Esophagus squamous epithelium (tissue), 5 donors: ENCODE measurements at places on chromosomes 2 and 18.

- no peak for DNase-seq
Measured at GRCh38 chr2:174764280-174765255, at the start of gene CHRNA1. Gene CHRNA1, minus strand, starts transcription at chr2:174764472. Its CDS starts 78 bp downstream, at chr2:174764394.

DNA sequence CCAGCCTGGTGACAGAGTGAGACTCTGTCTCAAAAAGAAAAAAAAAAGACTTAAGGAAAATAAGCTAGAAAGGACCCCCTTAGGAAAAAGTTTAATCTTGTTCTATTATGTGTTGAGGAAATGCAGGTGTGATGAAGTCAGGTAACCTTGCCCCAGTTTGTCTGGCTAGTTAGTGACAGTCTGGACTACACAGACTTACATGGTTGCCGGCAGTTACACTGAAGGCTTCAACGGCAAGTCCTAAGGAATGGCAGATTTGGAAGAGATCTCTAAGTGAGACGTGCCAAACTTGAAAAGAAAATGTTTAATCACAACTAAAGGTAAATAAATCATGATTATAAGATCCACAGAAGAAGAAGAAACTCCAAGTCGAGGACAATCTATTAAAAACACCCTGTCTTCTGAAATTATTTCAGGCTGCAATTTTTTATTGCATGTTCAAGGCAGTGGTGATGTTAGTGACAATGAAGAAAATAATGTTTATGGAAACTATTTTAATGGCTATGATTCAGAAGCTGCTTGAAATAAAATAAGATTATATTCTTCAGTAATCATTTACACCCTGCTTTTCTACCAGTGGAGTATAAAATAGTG lies 84.2 kb downstream of the TTC27 start:
- DNase-seq = no peak

GRCh38 chr2:23445450-23445868 lies 60.5 kb downstream of the KLHL29 start:
- DNase-seq = no peak

GRCh38 chr2:69298261-69298660 lies 88.8 kb downstream of the GFPT1 start:
- no peak for DNase-seq

DNA sequence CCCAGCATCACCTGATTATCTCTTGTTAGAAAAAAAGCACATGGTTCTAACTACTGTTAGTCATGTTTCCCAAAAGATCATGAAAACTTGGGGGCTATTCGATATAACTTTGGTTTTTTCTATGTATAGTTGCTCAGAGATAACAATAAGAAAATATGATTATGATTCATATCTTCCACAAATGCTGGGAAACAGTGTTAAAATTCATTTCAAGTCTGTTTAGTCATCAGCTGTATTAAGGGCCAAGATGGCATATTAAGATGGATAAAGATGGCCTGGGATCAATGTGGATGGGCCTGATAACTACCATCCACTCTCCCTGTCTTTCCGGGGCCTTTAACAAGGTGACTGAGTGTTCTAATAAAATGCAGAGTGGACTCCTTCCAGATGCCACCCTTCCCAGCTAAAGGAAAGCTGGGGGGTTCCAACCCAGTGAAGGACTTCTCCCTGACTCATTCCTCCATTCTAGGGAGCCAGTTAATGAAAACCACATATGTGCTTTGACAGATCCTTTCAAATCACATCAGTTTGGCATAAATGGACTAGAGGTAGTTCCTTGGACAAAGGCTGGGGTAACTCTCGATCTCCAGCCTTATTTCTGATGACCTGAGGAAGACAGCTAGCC lies 221.6 kb downstream of the VAPA start:
- no peak for DNase-seq

DNA sequence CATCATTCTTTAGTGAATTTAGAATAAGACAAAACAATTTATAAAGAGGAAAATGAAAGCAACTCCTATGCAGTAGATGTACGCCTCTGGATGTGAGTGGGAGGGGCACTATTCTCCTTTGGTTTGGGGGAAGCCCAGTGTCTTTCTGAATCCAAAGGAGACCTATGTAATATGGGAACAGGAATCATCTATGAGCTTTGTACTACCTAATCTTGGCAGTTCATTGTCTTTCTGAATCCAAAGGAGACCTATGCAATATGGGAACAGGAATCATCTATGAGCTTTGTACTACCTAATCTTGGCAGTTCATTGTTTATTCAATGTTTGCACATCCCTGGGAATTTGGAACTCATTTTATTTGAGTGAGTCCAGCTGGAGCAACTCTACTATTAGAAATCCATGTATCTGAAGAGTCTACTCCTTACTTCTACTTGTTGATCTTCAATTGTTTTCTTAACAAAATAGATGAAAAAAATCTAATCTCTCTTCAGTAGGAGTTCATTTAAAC lies 401.1 kb upstream of the LRATD1 start:
- DNase-seq = no peak

DNA sequence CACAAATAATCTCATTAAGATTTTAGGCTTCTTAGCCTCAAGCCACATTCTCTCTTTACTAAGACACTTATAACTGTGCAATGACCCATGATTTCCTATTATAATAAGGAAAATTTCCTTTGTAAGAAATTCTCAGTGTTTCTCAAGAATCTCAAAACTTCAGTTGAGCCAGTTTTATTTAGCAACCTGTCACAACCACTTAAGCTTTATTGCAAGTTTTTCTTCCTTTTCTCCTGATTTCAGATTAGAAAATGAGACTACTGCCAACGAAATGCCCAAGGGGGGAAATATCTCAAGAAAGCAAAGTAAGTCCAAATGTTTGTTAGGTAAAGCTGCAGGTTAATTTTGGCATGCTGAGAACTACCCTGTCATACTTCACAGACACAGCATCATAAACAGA lies 178.5 kb downstream of the THADA start:
- no peak for DNase-seq

DNA sequence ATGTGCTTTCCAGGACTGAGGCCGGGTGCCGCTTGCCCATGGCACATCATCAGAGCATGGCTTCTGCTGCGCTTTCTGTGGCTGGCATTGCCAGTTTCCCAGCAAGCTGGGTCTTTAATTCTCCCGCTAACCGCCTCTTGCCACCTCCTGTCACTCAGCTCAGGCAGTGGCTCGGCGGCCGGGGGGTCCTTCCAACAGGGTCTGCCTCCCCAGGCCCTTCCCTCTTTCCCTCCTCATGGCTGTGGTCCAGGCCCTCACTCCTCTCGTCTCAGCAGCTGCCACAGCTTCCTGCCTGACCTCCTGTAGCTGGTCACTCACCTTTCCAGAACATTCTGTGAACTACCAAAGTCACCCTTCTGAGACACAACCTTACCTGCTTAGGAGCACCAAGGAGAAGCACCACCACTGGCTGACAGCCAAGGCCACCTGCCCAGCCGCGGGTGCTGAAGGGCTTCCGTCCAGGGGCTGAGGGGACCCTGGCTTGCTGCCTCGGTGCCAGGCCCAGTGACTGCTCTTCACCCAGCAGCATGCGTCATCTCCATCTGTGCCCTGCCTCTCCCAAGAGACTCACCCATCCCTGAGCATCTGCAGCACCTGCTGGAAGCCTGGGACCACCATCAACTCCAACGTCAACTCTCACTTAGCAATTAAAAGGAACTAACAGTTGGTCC lies 22.6 kb downstream of the CHMP1B start:
- no peak for DNase-seq

GRCh38 chr2:69572641-69573040 lies 70.9 kb downstream of the AAK1 start:
- DNase-seq = no peak

DNA sequence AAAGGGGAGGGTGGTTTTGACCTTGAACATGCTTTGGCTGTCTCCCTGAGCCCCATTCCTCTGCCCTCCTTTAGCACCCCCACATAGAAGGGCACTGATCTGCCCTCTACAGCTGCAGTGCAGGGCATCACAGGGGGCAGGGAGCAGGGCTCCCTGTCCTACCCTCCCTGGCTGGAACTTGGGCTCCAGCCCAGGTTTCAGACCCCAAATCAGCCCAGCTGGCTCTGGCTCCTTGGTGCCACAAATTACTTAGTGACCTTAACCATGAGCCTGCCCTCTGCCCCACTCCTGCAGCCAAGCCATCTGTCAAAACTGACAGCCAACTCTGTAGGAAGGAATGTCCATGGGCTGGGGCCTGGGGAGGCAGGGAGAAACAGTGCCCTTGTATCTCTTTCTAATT lies 105.6 kb downstream of the MAPK4 start:
- DNase-seq = no peak

GRCh38 chr18:33128581-33128980 lies 311.9 kb downstream of the CCDC178 start:
- no peak for DNase-seq

GRCh38 chr2:222136106-222136630 lies 162.6 kb downstream of the PAX3 start:
- DNase-seq = no peak

- DNase-seq = no peak
Measured at GRCh38 chr2:235733761-235734160, 239.9 kb downstream of the AGAP1 start.

DNA sequence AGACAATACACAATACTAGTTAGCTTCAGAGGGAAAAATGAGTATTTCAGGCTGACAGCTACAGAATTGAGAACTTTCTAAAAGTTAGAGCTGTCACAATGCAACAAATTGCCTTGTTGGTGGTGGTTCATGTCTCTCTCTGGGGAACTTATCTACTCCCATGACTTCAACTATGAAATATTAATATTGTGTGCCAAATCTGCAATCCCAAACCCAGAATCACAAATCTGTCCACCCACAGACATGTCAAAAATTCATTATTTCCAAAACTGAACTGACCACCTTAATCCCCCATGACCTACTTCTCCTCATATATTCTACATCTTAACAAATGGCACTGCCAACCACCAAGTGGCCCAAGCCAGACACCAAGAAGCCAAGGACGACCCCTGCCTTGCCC lies 143.5 kb downstream of the TCF4 start:
- DNase-seq = no peak

GRCh38 chr2:227597036-227597435 lies 1.7 kb upstream of the SCYGR2 start:
- DNase-seq = no peak

- DNase-seq = no peak
Measured at GRCh38 chr18:55794288-55795052, 206.5 kb upstream of the TCF4 start.

DNA sequence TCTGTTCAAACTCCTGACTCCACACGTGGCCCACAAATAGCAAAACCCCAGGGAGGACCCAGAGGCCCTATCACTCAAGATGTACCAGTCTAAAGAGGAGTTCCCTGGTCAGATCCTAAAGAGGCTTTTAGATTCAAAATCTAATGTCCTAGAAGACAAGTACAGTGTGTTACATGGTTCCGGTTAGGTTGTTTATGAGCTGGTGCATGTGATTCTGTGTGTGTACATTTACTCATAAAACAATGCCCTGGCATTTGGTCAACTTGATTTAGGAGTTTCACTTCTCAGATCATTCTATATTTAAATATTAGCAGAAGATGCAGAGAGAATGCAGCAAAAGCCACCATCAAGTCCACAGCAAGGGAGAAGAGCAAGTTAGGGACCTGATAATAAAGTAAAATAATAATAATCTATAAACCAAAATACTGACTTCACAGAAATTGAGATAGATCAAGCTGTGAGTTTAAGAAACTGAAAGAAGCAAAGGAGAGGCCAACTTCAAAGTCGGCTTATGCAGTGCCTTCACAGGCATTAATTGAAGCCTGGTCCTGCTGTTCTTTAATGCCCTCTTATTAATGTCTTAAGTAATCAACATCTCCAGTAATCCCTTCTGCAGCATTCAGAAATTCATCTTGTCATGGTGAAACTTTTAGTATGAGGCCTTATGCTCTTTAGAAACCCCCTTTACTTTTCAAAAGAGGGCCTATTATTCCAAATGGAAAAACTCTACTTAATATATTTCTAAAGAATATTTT lies 4.2 kb upstream of the AP1S3 start:
- no peak for DNase-seq

DNA sequence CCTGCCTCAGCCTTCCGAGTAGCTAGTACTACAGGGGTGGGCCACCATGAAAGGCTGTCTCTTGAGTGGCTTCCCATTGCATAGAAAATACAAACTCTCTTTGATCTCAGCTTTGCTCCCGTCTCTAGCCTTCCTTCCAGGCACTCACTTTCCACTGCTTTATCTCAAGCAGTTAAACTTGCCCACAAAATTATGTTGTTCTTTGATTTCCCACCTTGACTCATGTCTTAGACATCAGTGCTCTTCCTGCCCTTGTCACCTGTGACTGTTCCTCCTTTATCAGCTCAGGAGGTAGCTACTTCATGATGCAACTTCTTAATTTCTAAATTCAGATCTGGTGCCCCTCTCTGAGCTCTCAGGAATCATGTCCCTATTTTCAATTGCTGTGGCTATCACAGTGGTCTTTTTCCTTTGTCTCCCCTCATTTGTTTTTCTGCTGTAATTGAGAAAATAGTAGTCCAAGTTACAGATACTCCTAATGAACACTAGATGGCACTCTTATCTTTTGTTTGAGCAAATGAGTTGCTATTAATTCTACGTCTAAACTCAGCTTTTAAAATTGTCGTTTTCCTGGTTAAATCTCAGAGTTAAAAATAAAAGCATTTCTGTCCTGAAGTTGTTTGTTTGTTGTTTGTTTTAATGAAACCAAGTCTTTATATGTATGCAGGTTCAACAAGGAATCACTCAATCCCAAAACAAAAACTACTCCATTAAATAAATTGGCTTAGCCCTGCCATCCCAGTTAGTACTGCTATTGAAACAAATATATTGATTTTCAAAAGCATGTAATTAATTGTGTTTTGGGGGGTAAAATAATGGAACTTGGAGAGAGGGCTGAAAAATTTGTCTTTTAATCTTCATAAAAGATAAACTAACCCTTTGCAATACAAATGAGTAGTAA lies 46.9 kb upstream of the GREB1L start:
- no peak for DNase-seq

DNA sequence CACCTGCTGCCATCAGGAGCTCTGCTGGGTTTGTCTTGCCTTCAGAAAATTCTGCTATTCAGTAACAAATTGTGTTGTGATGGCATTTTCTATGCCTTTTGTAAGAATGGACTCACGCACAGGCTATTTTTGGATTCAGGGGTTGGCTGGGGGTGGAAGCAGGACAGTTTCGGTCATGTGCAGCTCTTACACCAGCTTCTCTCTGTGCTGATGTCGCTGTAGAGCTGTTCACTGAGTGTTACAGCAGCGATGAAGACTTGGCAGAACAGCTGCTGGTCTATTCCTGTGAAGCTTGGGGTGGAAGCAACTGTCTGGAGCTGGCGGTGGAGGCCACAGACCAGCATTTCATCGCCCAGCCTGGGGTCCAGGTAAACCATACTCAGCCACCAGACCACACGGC lies 49.2 kb downstream of the TRPM8 start:
- no peak for DNase-seq

- no peak for DNase-seq
Measured at GRCh38 chr2:86249579-86250391, 50.5 kb downstream of the MRPL35 start.

DNA sequence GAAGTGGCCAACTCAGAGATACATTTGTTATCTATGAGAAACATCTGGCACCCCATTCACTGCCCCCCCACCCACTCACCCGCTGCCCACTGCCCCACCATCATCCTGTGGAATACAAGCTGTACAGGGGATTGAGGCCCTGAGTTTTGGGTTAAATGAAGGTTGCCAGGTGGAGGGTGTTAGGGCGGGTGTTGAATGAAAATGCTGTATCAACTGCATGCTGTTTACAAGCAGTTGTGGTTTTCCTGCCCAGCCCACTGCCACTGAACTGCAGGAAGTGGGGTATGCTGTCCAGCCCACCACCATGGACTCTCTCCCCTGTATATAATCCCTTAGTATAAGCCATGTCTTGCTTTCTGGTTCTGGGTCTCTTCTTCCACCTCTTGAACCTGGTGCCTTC lies 481.9 kb downstream of the METTL4 start:
- DNase-seq = no peak
